HT-29 (cell line): ENCODE measurements at places on chromosomes 7 and 10.
A peak's percentile ranks its signal among the peaks of the same experiment; 100 is the strongest.

DNA sequence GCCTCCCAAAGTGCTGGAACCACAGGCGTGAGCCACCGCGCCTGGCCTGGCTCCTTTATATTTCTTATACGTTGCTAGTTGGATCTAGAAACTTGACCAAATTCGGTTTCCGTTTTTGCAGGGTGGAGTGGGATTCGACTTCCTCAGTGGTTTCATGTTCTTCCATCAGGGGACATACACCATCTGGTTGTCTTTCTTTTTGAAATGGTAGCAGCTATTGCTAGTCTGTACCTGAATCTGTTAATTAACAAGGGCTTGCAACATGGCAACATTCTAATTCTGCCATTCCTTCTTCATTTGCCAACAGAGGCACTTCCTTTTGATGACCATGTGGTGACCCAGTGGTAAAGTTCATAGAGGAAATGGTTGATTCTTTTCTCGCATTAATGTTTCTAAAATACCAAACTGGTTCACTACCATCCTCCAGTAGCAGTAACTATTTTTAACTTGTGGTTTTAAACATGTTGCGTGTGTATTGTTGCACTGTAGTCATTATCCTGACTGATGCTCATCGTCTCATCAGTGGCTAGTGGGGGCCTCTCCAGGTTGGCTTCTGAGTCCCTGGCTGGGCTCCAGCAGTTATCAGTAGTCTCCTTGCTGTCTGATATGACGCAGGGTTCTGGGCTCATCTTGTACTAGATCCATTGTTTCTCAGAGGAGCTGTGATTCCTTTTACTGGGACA is 159.2 kb downstream of the RGS10 start:
- no peak for DNase-seq

DNA sequence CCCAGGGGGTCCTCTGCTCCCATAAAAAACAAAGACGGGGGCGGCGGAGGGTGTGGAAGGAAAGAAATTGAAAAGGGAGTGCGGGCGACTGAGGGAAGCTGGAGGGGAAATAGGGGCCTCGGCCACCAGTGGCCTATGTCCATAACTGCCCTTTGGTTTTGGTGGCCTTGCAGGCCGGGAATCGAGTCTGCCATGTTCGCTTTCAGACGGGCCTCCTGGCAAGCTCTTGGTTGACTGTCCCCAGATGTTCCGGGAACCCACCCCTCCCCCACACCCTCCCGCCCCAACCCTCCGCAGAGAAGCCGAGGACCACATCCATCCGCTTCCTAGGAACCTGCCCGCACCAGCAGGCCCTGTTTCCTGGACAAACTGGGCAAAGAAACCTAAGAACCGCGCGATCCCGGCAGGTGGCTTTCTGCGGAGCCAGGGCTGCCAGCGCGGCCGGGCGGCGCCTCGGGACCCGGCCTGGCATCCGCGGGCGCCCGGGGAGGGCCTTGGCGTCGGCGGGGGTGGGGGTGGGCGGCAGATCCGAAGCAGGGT is 20.0 kb upstream of the GATA3 start:
- DNase-seq: no peak

GRCh38 chr10:26574783-26575182 is 122.7 kb upstream of the PDSS1 start:
- no peak for DNase-seq

DNA sequence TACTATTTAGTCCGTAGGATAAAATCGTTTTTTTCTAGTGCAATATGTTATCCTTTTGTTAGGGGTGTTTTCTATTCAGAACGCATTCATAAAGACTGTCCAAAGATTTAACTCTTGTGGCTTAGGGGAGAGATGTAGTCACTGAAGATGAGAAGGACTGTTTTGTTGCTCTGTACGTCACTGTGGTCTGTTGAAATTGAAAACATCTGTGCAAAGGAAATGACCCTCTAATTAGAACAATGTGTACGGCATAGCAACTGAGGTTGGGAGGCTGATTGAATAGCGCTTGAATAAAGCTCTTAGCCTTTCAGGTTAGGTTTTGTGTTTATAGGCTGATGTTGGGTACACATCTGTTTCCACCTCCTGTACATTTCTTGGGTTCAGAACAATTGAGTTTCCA is 453.4 kb upstream of the AKR1E2 start:
- DNase-seq: no peak

- DNase-seq: peak; percentile 51
These were observed at the start of gene VIM for GRCh38 chr10:17228091-17229015. TSS of gene VIM (plus strand) at chr10:17228241. CDS start at chr10:17229423, 1,182 bp downstream.

DNA sequence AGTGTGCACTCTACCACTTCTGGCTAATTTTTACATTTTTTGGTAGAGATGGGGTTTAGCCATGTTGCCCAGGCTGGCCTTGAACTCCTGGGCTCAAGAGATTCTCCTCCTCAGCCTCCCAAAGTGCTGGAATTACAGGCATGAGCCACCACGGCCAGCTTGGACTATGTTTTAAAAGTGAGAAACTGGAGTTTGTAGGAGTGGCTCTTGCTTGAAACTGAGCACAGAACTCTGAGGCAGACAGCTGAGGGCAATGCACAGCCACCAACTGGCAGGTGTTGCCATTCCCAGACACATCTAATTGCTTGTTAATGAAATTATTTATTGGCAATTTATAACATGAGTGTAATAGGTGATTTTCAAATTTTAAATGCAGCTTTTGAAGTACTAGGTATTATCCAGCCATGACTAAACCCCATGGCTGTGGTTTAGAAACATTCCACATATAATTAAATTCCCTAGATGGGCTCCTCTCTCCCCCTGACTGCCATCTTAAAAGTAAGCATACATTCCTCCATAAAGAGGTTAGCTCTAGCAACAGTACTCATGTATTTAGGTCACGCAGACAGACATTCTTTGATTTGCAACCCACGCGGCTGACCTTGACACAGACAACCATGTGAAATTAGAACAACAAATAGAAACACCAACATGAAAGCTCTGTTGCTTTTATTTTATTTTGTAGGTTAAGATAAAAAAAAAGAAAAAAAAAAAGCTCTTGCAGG is 19.8 kb downstream of the PANK1 start:
- DNase-seq: no peak

DNA sequence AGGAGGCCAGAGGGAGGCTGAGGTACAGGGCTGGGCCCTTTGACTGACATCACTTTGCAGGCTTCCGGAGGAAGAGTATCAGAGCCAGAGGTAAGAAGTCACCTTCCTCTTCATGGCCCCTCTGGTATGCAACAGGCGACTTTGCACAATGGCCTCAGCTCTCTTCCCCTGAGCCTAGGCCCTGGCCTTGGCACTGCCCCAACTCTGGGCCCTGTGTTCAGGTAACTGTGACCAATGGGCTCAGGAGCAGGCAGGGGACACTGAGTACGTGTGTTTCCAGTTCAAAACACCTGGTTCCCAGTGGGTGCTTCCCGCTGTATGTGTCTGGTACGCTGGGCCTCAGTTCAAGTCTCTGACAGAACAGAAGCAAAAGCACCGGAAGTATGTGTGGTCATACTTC is 12.1 kb upstream of the PAX2 start:
- no peak for DNase-seq

GRCh38 chr7:16027396-16027795 is 340.9 kb upstream of the MEOX2 start:
- DNase-seq: no peak

GRCh38 chr7:106891548-106892410 is 26.7 kb downstream of the PIK3CG start:
- peak; percentile 25 for DNase-seq

DNA sequence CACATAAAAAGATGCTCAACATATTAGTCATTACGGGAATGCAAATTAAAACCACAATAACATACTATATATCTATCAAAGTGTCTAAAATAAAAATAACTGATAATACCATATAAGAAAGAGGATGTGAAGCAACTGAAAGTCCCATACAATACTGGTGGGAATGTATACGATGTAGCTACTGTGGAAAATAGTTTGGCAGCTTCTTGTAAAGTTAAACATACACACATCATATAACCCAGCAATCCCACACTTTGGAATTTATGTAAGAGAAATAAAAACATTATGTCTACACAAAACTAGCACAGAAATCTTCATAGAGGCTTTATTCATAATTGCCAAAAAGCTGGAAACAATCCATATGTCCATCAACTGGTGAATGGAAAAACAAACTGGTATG is 10.5 kb upstream of the COMMD3 start:
- DNase-seq: no peak

GRCh38 chr7:119969763-119970162 is 303.2 kb upstream of the KCND2 start:
- DNase-seq: no peak

GRCh38 chr10:42553064-42553407 is 85.3 kb downstream of the ZNF33B start:
- DNase-seq: no peak

GRCh38 chr7:5429857-5430611 is 6.4 kb upstream of the TNRC18 start:
- peak; percentile 72 for DNase-seq

DNA sequence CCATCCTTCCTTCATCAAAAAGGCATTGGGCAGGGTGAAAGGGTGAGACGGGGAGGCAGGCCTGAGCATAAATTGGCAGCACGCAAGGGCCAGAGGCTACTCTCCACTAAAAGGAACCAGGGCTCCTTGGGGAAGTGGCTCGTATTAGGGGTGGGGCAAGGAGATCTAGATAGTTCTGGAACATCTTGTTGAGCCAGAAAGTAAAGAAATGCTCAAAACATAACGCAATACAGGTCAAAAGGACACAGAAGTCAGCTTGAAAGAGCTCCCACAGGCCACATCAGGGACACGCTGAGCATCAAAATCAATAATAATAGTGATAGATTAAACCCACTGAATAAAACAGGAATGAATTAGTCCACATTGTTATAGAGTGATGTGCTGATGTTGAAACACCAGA is 203.1 kb downstream of the ELMO1 start:
- DNase-seq: no peak

DNA sequence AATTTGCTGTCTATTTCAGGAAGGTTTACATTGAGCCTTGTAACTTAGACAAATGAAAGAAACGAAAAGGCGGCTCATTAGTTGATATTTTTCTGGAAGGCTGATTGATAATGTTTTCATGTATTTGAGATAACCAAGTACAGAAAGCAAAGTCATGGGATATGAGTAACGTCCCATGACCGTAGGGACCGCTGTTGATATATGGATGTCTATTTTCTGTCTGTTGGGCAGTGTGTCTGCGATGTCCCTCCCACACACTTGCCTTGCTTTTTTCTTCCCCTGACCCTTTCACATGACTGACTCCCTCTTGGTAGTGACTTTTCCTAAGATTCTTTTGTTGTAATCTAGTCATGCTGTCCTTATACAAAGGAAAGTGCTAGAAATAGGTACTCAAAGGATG is 57.0 kb upstream of the GPR158 start:
- no peak for DNase-seq

- DNase-seq: no peak
These were observed 6.4 kb upstream of the SFTPA1 start for GRCh38 chr10:79604294-79604693.

DNA sequence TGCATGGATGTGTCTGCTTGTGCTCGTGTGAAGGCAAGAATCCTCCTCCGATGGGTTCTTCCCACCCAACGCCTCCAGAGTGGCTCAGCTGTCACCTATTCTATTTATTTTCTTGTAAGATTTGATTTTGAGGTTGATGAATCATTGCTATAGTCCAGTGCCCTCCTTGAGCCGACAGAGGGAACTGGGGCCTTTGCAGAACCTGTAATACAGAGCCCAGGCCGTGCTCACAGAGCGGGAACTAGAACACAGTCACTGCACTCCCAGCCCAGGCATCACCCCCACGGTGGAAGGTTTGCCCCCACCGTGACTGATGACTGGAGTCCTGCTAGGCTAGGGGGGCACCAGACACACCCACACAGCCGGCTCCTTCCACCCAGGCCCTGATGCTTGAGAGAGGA is 2.0 kb downstream of the RARRES2 start:
- DNase-seq: peak; percentile 50

GRCh38 chr10:11594589-11595394 is 16.7 kb downstream of the USP6NL start:
- DNase-seq: no peak

DNA sequence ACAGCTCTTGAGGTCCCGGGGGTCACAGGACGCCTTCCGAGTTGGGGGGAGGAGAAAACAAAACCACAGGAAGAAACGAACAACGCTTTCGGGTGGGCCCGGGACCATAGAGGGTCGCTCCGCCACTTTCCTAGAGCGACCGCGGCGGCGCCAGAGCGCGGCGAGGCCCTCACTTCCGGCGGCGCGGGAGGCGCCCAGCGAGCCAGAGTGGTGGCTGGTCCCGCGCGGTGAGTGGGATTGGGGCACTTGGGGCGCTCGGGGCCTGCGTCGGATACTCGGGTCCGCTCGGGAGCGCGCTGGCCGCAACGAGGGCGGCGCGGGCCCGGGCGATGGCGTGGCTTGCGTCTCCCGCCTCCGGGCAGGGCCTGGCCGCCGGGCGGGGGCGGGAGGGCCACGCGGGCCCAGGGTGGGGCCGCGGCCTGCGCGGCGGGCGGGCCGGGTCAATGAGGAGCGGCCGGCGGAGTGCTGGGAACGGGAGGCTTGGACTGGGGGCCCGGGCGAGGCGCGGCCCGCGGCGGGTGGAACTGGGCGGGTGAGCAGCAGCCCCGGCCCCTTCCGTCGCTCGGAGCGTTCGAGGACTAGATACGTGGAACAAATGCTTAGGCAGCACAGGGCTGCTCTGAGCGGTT is at the start of gene ZNF22:
Gene ZNF22 (plus strand): TSS at position 172 of the 629 bp plus-strand sequence. CDS start 2,446 bp downstream, outside the sequence.
- DNase-seq: peak; percentile 66

GRCh38 chr7:19373334-19373733 is 228.1 kb upstream of the FERD3L start:
- DNase-seq: no peak

GRCh38 chr7:112938863-112939573 is 147.6 kb downstream of the GPR85 start:
- peak; percentile 13 for DNase-seq

DNA sequence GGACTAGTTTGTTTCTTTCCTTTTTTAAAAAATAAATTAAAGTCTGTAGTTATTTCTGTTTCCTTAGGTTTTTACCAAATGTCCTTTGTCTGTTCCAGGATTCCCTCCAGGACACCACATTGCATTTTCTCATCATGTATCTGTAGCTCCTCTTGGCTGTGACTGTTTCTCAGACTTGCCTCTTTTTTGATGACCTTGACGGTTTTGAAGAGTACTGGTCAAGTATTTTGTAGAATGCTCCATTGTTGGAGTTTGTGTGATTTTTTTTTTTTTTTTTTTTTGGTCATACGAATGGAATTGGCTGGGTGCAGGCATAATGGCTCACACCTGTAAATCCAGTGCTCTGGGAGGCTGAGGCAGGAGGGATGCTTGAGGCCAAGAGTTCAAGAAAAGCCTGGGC is 127.1 kb upstream of the BMPER start:
- no peak for DNase-seq

DNA sequence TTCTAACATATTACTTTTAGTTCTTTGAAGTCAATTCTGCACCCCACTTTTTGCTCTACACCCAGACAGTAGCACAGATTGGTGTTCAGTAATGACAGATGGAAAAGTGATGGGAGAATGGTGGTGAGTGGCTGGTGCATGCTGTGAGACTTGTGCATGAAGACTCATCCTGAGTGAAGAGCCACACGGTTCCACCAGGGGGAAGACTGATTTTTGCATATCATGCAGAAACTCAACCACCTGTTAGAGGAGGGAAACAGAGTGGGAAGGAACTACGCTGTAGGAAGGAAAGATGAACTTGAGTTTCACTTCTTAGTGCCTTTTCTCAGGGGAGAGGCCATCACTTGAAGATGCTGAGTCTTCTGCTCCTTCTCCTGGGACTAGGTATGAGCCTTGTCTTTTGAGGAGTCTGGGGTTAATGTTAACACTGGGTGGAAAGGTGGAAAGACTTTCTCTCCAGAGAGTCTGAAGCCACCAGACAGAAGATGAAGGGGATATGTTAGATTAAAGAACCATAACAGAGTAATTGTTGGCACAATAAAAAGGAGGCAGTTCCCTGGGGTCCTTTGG is 9.3 kb upstream of the PRSS1 start:
- DNase-seq: peak; percentile 36
